Right lung (tissue), 10 donors: ENCODE measurements at places on chromosomes 7 and 10.

DNA sequence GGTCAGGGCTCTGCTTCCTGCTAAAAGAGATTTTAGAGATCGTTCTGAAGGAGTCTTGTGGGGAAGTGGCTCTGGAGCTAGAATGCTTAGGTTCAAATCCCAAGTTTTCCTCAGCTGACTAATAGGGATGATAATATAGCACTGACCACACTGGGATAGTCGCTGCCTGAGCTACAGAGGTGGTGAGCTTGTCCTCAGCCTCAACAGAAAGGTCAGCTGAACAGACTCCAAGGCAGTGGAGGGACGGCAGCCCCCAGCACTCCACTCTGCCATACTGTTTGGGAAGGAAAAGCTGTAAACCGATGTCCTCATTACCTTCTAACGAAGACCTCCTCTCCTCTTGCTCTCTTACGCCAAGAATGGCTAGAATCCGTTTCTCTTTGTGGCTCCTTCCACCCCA is 36.2 kb downstream of the KAT6B start:
- no peak for DNase-seq

DNA sequence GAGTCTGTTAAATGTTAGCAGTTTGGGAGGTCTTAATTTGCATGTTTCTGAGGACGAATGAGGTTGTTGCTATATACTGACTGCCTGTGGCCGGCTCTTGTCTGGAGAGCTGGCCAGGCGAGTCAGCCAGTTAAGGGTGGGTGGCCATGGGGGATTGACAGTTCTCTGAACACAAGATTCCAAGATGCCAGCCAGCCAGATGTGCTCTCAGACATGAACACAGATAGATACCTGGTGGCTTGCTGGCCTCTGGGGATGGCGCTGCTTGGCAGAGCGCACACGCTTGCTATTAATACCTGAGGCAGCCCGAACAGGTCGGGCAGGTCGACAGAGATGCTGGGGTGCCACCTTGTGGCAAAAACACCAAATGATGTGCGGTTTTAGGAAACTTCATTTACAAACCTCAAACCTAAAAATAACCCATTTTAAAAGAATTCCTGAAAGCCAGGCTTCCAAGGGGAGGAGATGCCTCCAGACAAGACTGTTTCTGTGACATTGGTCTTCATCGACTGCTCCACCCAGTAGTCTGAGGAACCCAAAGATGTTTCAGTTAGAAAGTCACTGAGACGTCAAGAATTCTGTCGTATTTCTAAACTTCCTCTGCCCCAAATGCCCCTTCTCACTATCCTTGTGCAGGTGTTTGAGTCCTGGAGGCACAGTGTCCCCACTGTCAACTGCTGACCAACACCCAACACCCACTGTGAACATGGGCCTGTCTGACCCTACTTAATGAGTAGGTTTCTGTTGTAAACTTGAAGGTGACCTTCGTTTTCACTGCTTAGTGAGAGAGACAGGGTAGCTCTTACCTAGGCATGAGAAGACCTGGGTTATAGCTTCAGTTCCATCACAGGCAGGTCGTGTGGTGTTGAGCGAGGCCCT is 123.4 kb downstream of the NT5C2 start:
- DNase-seq = peak; percentile 56

GRCh38 chr10:44851413-44851812 is 59.7 kb upstream of the TMEM72 start:
- no peak for DNase-seq

- DNase-seq = no peak
Measured at GRCh38 chr7:121337398-121337797, 8.6 kb downstream of the WNT16 start.

DNA sequence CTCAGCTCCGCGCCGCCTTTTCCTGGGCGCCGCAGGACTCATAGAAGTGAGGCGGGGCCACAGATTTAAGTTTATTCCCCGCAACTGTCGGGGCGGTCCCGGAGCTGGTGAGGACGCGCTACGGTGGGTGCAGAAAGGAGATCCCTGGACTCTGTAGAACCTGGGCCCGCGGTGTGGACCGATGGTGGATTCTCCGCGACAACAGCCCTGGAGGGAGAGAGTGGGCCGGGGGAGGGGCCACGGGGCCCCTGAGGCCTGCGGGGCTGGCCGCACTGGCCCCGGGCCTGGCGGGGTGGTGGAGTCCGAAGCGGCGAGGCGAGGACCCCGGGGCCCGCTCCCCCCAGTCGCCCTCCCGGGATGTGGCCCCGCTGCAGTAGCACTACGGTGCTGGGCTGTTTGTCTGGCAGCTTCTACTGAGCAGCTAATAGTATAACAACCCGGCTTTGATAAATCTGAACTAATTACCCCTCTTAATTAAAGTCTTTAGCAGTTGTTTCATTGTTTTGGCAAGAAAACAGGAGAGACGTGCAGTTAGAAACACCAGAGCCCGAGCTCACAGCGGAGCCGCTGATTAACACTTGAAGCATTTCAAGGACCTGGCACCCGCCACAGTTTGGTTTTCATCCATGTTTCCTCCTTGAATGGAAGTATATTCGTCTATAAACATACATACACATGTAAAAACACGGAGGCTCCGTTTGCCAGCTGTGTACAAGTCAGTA is 4.2 kb downstream of the FEZF1 start:
- DNase-seq = no peak

- DNase-seq = no peak
Measured at GRCh38 chr10:126686268-126686667, 15.8 kb upstream of the C10orf90 start.

- DNase-seq = no peak
Measured at GRCh38 chr7:149599636-149600206, 102.1 kb upstream of the ZNF746 start.

- no peak for DNase-seq
Measured at GRCh38 chr7:2029936-2030335, 202.8 kb downstream of the MAD1L1 start.

DNA sequence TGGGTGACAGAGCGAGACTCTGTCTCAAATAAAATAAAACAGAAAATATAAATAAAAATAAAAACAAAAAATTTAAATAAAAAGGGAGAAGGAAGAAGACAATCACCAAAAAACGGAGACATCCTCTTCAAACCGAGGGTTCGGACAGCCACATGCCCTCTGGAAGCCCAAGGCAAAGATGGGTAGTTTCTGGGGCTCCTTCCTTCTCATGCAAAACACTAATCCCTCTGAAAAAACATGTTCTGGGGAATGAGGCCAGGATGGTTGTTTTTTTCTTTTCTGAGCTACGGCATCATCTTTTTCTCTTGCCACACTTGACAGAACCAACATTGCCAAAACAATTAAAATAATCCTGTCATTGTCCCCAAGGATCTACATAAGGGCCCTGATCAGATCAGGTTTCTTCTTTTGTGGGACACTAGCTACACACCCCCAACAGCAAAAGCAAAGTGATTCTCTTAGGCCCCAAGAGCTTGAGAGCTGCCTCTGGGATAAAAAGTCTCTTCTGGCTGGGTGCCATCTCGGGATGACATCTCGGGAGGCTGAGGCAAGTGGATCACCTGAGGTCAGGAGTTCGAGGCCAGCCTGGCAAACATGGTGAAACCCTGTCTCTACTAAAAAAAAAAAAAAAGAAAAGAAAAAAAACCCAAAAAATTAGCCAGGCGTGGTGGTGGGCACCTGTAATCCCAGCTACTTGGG is 14.2 kb upstream of the POR start:
- no peak for DNase-seq

- DNase-seq = peak; percentile 17
Measured at GRCh38 chr7:124428781-124429180, 336.8 kb downstream of the GPR37 start.

GRCh38 chr7:137903382-137904169 is 56.8 kb upstream of the DGKI start:
- DNase-seq = peak; percentile 63

DNA sequence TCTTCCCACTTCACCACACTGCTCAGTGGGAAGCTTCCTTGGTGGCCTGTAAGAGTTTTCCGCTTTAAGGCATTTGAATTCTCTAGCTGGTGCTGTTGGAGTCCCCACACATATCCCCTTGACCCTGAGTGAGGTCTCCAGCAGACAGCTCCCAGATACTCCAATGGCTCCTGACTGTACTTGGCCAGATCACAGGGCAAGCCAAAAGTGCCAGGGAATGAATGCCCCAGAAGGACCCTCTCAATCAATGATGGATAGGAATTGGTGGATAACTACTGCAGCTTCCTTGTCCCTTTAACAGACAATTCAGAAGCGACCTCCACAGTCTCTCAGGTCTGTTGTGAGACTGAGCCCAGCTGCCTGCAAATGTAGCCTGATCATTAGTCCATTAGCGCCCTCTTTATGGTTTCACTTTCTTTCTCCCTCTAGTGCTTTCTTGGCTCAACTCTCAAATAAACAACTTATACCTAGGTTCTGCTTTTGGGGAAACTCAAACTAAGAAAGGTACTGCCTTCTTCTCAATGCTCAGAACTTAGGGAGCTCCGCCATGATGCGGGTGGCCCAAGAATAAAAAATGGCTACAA is 283.0 kb downstream of the TCF7L2 start:
- no peak for DNase-seq

DNA sequence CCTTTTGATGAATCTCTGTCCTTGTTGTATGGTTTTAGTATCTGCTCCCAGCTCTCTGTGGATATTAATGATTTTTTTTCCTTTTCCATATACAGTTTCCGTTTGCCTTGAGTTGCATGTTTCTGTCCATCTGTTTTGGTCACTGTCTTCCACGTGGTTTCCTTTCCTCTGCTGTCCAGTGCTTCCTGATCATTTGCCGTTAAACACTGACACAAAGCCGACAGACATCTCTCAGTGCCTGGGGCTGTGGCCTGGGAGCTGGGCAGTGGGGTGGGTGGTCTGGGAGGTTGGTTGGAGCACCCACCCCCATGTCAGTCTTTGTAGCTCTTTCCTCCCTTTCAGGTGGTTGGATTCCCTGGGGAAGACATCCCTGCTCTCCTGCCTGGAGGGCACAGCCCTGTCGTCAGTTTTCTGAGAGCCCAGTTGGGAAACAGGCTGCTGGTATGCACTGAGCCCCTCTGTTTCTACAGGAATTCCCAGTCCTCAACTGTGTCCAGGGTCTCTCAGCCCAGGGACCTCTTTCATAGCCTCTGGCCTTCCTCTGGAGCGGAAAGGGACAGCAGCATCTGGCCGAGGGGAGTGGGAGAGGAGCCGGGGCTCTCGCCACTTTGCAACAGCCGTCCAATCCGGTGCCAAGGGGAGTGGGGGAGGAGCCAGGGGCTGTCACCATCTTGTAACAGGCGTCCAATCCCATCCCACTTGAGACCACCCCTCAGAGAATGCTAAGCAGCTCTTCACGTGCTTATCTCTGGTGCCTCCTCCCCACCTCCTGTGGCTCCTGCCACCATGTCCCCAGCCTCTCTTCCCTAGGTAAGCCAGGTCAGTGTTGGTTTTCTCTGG is 26.7 kb upstream of the MKI67 start:
- DNase-seq = no peak

DNA sequence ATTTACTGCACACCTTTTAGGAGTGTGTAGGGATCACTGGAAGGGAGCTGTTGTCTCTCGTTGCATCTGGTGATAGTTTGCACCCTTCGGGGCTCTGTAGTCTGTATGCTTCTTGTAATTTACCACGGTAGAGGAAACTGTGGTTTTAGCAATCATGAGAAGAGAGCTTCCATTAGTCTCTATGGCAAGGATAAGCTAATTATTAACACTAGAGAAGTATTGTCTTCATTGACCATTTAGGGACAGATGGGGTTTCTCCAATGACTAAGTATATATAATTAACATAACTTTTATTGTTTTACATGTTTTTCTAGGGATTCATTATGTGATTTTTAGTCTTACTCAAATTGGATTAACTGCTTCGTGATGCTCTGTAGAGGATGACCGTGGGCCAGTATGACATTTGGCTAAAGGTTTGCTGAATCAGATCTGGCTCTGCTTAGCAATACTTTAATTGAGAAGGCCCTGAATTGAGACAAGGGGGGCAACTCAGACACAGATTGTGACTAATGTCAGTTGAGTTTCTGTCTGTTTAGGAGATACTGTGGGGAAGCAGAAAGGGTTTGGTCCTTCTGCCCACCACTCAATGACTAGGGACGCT is 8.7 kb downstream of the SLC18A2 start:
- DNase-seq = no peak
